ENCODE measurements at places on chromosomes 2 and 18.

GRCh38 chr2:238082151-238082550 lies 18.0 kb upstream of the ESPNL start:
- no peak for DNase-seq

- no peak for DNase-seq
Measured at GRCh38 chr2:162013514-162014475, 60.2 kb downstream of the DPP4 start.

GRCh38 chr18:400456-400855 lies 100.0 kb downstream of the COLEC12 start:
- no peak for DNase-seq

GRCh38 chr2:60565472-60565871 lies 12.0 kb upstream of the BCL11A start:
- DNase-seq, result no peak

DNA sequence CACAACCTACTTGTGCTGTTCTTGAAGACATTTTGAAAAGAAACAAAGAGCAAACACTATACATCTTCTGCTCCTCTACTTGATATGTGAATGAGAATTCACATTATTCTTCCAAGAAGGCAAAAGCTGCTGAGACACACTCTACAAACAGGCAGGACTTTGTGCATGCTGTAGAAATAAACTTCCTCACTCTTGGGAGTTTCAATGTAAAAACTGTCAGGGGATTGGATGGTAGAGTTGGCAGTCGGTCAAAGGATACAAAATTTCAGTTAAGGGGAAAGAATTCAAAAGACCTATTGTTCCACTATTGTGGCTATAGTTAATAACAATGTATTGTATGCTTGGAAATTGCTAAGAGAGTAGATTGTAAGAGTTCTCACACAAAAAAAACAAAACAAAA lies 196.3 kb downstream of the MC4R start:
- DNase-seq, result no peak

- DNase-seq, result no peak
Measured at GRCh38 chr2:237754182-237754581, 44.4 kb upstream of the RBM44 start.

DNA sequence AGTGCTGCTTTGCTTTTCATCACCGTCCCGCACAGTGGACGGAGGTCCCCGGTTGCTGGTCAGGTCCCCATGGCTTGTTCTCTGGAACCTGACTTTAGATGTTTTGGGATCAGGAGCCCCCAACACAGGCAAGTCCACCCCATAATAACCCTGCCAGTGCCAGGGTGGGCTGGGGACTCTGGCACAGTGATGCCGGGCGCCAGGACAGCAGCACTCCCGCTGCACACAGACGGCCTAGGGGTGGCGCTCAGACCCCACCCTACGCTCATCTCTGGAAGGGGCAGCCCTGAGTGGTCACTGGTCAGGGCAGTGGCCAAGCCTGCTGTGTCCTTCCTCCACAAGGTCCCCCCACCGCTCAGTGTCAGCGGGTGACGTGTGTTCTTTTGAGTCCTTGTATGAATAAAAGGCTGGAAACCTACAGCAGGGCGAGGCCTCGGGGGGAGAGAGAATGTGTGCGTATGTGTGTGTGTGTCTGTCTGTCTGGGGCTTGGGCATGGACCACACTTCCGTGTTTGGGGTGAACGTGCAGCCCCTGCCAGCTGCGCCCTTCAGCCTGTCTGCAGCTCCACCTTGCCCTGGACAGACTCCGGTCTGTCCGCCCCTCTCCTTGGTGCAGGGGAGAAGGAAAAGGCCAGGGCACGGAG lies 32.3 kb downstream of the GPC1 start:
- no peak for DNase-seq

- no peak for DNase-seq
Measured at GRCh38 chr2:64563436-64563938, 39.4 kb downstream of the AFTPH start.

DNA sequence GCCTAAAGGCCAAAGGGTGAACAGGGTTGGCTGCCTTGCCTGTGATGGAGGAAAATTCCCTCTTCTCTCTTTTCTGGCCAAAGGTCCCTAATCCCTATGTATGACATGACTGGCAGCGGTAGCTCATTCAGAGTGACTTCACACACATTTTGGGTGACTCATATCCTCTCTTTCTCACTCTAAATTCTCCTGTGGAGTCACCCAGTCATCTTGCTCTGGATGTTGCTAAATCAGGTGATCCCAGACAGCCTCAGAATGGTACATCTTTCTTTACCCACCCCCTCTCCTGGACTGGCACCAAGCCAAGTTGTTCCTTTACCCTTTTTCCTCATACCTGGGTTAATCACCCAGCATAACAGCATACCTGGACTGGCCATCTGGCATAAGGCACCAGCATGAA lies 77.2 kb downstream of the NEURL3 start:
- DNase-seq, result no peak

DNA sequence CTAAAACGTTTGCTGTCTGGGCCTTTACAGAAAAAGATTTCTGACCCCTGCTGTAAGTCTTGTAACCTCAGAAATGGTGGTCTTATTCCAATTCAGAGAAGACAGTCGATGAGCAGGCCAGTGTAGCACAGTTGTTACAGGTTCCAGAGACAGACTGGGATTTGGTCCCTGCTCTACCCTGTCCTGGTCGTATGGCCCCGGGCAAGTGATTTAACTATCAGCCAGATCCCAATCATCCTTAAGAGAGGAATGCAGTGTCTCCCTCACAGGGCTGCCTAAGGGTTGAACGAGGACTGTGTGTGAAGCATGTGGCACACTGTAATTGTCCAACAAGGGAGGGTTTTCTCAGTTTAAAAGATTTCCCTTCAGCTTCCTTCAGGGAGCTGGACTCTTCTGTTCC lies 47.2 kb downstream of the HK2 start:
- DNase-seq, result no peak

GRCh38 chr2:95012881-95013550 lies 12.5 kb upstream of the MAL start:
- no peak for DNase-seq

- DNase-seq, result no peak
Measured at GRCh38 chr18:3075491-3075890, 62.5 kb upstream of the LPIN2 start.

- no peak for DNase-seq
Measured at GRCh38 chr2:166256896-166257295, 118.8 kb downstream of the SCN9A start.

DNA sequence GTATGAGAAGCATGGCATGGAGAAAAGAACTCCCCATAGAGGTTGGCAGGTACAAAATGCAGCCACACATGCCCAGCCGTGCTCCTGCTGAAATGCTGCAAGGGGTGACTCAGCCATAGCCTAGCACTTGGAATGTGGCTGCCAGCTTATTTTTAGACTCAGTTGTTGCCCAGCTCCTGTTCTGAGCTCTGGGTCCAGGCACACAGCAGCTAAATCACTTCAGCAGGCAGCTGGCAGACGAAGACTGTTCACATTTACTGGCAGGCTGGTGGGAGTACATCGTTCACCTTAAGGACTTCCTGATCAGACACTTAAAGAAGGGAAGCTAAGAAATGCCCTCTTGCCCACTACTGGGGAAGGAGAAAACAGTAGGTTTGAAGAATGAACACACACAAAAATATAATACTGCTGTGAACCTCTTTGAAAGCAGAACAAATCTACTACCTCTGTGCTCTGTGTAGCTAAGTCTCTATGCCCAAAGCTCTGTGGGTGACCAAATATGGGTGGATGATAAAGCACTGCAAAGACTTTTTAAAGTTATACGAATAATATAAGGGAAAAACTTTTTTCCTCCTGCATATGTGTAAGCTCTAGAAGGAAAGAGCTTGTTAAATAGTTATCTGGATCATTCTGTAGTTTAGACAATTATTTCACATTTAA lies 146.1 kb downstream of the LNPK start:
- no peak for DNase-seq

DNA sequence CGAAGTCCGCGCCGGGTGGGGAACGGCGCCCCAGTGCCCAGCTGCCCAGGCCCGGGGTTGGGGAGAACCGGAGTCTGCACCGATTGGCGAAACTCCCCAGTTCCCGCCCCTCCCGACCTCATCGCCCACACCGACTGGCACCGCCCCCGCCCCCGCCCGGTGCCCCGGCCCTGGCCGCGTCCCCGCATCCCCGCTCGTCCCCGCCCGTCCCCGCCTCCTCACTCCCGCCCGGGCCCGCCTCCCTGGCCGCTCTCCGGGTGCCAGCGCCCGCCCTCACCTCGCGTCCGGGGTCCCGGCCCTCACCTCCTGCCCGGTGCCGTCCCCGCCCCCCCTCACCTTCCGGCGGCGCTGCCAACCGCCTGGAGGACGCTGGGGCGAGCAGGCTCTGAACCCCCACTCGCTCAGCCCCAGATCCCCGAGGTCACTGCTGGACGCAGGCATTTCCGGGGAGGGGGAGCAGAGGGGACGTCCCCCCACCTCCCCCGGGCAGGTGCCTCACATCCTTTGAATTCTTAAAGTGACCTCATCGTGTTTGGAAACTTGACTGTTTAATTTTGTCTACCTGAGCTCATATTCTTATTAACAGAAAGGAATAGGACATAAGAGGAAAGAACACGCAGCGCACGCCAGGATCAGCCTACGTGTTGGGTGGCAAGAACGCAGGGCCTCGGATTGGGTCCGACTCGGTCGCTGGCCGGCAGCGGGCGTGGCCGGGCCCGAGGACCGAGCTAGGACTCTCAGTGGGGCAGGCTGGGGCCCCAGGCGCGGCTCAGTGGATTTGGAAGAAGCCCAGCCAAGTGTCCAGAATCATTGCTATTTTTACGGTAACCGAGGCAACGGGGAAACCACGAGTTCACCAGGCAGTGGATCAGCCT lies at the start of gene FAM110C:
TSS of gene FAM110C (minus strand) at position 35 of the 875 bp plus-strand sequence. CDS start 120 bp downstream, outside the sequence.
- DNase-seq, result peak; percentile 14

DNA sequence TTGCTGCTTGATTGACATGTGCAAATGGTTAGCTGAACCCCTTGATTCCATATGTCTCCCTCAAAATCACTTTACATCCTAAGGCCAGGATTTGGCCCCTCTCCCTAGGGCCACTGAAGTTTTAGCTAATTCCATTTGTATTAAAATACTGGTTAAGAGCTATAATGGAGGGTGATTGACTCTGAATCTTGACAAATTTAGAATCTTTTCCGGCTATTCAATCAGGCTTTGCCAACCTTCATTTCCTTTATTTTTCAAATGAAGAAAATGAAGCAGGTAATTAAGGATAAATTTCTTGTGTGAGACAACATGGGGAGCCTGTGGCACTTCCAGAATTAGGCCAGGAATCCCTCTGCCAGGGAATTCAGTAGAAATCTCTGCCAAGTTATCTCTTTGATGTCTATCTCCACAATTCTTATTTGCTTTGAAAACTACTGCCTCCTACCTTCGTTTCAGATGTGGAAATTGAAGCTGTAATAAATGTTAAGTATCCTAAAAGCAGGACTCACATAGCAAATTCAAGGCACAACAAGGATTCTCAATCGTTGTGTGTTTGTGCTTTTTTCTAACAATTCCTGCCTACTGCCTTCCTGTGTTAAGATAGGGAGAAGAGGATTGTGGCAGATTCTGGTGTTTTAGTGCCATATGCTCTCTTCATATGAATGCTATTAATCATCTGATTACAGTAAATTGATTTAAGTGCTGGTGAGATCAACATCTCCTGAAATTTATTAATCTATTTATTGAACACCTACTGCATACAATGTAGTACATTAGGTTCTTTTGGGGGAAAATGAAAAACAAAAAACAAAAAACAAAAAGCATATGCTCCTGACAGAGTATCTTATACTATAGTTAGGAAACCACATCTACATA lies 47.8 kb upstream of the MAP4K3 start:
- no peak for DNase-seq

GRCh38 chr2:224982910-224983711 lies 59.2 kb downstream of the DOCK10 start:
- DNase-seq, result peak; percentile 24

- no peak for DNase-seq
Measured at GRCh38 chr18:23159344-23159743, 24.1 kb downstream of the CABLES1 start.

GRCh38 chr2:70132244-70133126 lies 45.2 kb downstream of the PCBP1 start:
- DNase-seq, result no peak

GRCh38 chr2:123528996-123529707 lies 495.9 kb upstream of the CNTNAP5 start:
- DNase-seq, result no peak

DNA sequence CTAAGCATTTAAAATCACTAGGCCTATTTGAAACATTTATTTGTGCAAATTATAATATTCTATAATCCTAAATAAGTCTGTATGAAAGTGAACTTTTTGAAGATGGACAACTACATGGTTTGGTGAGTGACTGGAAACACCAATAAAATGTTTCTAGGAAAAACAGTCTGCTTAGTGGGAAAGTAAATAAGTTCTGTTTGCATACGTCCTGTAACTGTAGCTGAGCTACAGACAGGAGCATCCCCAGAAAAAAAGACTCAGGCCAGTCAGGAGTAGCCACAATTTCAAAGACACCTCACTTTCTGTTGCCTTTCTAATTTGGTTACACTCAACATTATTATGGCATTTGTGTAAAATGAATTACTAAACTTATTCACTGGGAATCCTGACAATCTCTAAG lies 28.4 kb upstream of the KCNJ3 start:
- DNase-seq, result no peak

GRCh38 chr2:69936906-69937305 lies 22.0 kb downstream of the MXD1 start:
- no peak for DNase-seq

GRCh38 chr2:9377461-9378097 lies 45.7 kb downstream of the ITGB1BP1 start:
- DNase-seq, result no peak

DNA sequence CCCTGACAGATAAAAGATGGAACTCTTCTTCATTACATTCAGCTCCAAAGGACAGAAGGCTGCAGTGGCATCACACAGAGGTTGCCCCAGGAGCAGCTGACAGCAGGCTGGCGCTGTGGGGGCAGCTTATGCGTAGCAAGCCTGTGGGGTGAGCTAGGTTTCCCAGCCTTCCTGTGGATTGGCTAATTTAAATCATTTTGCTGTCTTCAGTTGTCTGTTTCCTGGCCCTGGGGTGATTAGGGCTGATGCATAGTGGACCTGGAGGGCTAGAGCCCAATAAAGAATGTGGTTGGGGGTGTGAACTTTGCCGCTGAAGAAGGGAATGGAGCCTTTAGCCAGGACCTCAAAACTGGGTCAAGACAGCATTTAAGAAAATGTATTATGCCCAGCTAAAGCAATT lies 1038.0 kb downstream of the SOCS6 start:
- no peak for DNase-seq

DNA sequence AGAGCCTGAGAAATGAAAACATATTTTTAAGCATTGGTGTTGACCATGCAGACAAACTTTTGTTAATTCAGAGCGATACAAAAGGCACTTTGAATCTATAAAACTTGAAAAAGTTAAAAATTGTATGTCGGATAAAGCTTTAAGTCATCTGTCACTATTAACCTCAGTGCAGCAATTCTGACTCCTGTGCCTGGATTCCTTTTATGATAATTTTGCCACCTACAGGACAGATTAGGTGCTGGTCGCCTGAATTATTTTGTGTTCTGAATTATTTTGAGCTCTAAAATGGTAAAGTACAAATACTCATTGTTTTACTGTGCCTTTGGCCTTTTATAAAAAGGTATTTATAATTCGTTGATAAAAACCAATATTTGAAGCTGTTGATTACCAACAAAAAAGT lies 19.4 kb upstream of the RNF138 start:
- no peak for DNase-seq

Measured in stimulated activated CD8-positive, alpha-beta memory T cell treated with anti-CD3 and anti-CD28 coated beads, Interleukin-4, amount 100 ng/mL, for 1 hour (primary cell).